ENCODE measurements at places on chromosomes 5 and 9.

DNA sequence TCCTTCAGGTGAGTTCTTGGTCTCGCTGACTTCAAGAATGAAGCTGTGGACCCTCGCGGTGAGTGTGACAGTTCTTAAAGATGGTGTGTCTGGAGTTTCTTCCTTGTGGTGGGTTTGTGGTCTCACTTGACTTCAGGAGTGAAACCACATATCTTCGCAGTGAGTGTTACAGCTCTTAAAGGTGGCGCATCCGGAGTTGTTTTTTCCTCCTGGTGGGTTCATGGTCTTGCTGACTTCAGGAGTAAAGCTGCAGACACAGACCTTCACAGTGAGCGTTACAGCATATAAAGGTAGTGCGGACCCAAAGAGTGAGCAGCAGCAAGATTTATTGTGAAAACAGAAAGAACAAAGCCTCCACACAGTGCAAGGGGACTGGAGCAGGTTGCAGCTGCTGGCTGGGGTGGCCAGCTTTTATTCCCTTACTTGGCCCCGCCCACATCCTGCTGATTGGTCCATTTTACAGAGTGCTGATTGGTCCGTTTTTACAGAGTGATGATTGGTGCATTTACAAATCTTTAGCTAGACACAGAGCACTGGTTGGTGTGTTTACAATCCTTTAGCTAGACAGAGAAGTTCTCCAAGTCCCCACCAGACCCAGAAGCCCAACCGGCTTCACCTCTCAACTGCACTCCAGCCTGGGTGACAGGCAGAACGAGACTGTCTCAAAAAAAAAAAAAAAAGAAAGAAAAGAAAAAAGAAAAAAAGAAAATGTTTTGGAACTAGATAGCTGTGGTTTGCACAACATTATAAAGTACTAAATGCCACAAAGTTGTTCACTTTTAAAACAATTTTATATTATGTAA, 9.1 kb upstream of the ERMP1 start:
- DNase-seq, result no peak

DNA sequence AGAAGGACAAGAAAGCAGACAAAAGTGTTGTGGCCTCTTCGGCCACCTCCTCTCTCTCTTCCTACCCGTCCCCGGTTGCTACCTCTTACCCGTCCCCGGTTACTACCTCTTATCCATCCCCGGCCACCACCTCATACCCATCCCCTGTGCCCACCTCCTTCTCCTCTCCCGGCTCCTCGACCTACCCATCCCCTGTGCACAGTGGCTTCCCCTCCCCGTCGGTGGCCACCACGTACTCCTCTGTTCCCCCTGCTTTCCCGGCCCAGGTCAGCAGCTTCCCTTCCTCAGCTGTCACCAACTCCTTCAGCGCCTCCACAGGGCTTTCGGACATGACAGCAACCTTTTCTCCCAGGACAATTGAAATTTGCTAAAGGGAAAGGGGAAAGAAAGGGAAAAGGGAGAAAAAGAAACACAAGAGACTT, 2.4 kb downstream of the EGR1 start:
- no peak for DNase-seq

GRCh38 chr5:59142138-59142537, 559.3 kb downstream of the RAB3C start:
- no peak for DNase-seq

DNA sequence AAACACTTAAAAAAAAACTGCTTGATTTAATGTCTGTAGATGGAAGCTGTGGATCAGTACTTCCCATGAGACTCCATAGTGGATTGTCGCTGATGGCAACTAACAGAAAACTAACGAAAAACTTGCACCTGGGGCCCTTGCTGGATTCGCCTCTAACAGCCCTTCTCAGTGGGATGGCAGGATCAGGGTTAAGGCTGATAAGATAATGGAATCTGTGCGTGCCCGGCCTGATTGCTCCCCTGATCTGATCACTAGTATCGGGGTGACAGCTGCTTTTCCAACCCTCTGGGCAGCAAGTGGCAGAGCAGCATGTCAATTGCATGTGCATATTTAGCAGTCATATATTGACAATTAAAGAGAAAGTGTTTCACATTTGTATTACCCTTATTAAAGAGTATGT, 185.8 kb upstream of the ELAVL2 start:
- DNase-seq, result no peak

- DNase-seq, result no peak
Measured at GRCh38 chr5:52864371-52864770, 76.7 kb downstream of the ITGA1 start.

DNA sequence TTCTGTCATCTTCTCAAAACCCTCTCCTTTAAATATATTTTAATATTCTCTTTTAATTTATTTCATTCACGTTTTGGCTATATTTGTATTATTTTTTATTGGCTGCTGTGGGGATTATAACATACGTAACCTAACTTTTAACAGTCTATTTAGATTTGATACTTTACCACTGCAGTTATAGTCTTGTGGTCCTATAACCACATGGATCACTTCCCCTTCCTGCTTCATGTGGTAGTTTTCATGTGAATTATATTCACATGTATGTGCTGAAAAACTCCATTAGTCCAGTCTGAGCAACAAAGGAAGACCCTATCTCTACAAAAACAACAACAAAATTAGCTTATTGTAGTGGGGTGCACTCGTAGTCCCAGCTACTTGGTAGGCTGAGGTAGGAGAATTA, 34.3 kb downstream of the CENPP start:
- no peak for DNase-seq

DNA sequence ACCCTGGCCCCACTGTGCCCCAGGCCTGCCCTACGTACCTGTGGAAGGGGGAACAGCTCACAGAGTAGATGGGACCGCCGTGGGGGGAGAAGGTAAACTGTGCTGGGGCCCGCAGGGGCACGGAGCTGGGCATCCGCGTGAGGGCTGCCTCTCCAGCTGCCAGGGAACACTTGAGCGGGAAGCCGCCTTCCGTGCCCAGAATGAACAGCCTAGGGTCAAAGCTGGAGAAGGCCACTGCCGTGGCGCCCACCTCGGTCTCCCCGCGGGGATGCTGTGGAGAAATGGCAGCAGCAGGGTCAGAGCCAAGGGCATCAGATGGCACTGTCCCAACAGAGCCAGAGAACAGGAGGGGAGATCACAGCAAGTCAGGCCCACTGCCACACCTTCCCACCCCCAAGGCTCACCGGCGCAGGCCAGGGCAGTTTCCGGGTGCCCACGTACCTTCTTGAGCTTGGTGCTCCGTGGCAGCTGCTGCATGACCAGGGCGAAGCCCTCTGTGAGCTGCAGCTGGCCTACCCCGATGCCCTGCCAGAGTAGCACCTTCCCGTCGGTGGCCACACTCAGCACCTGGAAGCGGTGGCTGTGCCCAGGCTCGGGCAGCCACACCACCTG, 21.9 kb downstream of the DYNC2I2 start:
- no peak for DNase-seq

DNA sequence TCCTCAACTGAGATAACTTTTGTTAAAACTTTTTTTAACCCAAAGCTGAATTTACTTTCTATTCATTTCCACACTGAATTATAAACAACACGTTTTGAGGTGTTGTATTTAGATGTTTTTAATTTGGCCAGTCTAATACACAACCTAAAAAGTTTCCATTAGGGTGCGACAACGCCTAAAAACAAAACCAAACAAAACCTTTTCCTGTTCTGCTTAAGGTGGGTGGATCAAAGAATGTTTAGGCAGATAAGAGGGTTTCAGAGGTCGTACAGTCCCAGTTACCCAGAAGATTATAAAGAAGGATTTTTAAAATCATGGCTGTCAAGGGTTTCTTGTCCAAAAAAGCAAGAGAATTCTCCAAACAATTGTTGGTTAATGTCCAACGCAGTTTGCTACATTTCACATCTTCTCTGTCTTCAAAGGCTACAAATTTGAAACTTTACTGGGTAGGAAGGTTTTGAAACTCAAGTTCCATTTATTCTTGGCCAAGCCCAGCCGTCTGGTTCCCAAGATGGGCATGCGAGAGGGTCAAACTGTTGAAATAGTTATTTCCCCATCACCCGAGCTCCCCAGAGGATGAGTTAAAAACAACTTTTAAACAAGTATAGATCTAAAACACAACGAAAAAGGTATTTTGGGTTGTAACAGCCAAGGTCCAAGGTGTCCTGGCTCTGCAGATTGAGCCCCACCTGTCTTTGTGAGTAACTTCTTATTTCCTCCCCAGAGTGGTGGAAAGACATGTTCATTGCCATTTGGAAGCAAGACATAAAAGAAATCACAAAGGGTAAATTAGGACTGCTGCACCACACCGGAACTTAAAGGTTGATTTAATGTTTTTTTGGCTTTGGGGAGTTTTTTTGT, 122.8 kb upstream of the MAP3K1 start:
- no peak for DNase-seq

Measured in frontal cortex (tissue), 4 donors.